ENCODE measurements at places on chromosomes 13 and 19.

GRCh38 chr13:99425485-99426341 lies 75.6 kb upstream of the TM9SF2 start:
- no peak for DNase-seq

- DNase-seq = no peak
Measured at GRCh38 chr13:101631395-101631794, 178.9 kb downstream of the ITGBL1 start.

- DNase-seq = no peak
Measured at GRCh38 chr13:40170982-40171381, 495.5 kb downstream of the FOXO1 start.

DNA sequence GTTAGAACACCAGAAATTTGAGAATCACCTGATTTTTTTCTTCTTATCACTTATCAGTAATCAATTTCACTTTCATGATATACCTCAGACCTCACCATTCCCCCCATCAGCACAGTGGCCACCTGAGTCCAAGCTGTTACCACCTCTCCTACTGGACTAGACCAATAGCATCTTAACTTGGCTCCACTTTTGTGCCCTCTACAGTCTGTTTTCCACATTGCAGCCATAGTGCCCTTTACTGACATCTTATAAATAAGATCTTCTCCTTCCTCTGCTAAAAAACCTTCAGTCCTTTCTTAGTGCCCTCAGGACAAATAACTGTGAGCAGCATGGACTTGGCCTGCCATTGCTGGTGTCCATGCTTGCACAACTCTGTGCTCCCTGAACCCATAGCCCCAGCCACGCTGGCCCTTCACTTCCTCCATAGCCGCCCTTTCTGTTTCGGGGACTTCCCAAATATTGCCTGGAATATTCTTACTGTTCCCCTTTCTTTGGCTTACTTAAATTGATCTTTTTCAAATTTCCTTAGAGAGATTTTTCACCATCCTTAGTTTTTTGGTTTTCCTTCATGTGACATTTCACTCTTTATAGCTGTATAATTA lies 380.8 kb downstream of the LMO7 start:
- no peak for DNase-seq

DNA sequence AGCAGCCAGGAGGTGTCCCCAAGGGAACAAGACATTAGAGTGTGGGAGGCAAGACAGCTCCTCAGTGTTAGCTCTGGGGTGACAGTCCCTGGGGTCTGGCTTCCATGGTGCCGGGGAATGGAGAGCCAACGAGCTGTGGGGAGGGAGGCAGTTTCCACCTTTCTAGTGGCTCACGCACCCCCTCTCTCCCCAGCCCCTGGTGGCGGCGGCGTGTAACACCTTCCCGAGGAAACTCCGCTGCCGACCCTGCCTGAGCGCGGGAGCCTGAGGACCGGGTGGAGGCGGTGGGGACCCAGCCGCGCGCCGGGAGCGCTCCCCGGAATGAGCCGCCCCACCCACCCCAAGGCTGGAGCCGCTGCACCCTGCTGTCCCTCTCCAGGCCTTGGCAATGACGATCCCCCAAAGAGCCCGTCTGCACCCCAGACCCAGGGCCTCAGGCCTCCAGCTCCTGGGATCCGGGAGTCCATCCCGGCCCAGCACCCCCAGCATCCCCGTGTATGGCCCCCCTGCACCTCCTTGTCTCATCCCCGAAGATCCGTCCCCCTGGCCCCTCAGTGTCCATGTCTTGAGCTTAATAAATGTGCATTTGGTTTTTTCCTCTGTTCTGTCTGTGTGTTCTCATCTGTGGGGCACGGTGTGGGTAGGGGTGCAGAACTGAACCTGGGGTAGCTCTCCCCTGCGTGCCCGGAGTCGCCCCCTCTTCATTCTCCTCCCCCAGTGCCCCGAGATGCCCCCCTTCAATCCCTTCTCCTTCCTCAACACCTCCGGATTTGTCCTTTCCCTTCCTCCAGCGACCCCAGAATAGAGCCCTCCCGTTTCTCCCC lies 622 bp upstream of the FXYD5 start:
- DNase-seq = peak; percentile 66

GRCh38 chr19:13621413-13621812 lies 115.1 kb upstream of the CACNA1A start:
- no peak for DNase-seq

- no peak for DNase-seq
Measured at GRCh38 chr13:34414616-34415015, 527.5 kb upstream of the NBEA start.

DNA sequence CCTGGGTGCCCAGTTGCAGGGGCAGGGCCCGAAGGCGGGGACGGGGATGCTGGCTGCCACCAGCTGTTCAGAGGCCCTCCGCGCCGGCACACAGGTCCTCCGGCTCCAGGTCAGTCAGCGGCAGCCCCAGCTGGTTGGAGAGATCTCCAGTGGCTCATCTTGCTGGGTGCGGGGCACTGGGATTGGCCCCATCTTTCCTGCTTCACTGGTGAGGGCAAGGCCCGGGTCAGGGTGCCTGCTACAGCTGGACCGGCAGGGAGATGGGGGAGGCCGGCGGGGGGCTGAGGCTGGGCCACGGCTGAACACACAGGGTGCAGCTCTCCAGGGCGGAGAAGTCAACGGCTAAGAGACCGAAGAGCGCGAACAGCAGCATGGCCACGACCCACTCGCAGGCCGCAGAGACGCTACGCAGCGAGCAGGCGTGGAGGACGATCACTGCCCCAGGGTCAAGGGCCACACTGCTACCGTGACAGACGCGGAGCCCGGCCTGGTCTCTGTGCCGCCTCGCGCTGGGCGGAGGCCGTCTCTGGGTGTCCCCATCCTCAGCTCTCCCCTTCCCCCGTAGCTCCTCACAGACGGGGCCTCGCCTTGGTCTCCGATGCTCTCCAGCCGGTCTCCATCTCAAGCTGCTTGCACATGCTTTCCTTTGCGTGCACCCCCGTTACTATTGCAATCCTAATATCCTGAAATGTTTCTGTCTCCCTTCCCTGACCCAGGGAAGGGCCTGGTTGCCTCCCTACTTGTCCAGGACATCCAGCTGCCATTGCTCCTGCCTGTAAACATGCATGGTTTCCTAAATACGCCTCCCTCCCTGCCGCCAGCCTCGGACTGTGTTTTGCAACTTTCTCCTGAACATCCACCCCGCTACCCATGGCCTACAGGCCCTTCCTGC lies 12.3 kb downstream of the TMEM150B start:
- no peak for DNase-seq

DNA sequence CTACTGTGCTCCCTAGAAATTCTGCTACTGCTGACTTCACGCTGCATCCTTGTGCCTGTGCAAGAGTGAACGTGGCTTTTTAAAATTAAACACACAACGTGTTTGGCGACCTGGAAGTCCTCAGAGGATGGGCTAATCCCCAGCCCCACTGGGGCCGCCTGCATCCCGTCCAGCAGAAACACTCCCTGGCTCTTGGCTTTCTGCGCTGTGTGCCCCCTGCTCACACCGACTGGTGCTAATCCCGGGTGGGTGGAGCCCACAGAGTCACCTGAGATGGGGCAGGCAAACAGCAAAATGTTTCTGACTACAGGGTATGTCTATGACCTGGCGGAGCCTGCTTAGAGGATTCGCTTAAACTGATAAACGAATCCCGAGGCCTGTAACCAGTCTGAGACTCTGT lies 15.1 kb downstream of the CAPS start:
- DNase-seq = no peak

- DNase-seq = no peak
Measured at GRCh38 chr19:4583961-4584669, 24.6 kb upstream of the SEMA6B start.

- no peak for DNase-seq
Measured at GRCh38 chr19:49020931-49021895, 2.9 kb downstream of the CGB3 start.
